ENCODE measurements at places on chromosomes 1 and 21.
A peak's percentile ranks its signal among the peaks of the same experiment; 100 is the strongest.

DNA sequence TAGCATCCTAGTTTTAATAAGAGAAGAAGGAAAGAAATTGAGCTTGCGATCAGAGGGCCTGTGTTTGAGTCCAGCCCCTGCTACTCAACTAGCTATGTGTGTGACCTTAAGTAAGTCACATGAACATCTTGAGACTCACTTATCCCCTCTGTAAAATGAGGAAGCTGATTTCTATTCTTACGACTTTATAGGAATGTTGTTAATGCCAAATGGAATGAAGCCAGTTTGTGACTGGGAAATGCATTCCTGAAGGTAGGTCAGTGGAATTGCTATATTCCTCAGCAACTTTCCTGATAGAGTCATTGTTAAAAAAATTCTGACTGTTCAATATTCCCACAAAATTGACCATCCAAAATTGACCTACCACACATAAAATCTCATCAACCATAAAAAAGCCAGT is 14.9 kb downstream of the FASLG start:
- no peak for DNase-seq

DNA sequence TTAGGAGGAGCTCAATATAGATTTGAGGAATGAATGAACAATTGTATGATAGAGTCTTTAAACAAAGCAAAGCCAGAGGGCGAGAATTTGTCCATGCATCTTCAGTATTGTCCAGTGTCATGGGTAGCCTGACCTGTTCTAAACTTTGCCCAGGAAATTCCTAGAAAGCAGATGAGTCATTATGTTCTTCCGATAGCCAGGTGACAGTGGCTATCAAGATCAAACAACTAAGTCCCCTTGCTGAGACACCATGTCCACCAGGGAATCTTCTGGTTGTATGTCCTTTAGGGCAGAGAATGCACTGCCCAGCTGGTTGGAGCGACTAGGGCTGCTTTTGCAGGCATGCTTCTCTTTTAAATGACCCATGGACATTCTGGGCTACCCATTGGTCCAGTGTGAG is 1.8 kb upstream of the SLC26A9 start:
- no peak for DNase-seq

GRCh38 chr1:6275826-6276782 is 15.2 kb upstream of the GPR153 start:
- DNase-seq = peak; percentile 93

DNA sequence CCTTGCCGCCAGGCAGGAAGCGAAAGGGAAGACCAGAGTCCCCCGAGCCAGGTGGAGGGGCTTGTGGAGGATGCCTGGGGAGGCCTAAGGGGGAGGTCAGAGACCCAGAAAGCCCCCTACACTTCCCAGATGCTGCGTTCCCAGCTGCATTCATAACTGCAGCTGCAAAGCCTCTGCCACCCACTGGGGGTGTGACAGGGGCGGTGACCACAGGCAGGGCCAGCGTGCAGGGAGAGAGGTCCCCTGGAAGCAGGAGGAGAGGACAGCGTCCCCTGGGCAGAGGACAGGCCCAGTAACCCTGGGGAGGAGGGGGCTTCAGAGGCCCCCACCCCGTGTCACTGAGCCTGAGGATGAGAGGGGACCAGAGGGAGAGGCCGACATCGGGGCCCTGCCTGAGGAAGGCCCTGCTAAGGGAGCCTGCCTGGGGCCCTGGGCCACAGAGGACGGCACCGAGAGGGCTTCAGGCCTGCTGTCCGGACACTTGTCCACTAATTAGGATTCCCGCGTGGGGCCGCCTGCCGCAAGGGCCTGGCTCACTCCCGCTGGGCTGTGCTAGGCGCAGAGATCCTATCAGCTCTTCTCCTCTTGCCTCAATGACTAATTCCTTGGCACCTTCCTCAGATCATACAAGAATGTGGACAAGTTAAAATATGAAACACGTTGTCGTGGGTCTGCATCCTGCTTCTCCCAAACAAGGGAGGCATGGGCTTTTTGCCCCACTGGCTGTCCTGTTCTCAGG is 49.1 kb upstream of the CCDC27 start:
- peak; percentile 85 for DNase-seq

DNA sequence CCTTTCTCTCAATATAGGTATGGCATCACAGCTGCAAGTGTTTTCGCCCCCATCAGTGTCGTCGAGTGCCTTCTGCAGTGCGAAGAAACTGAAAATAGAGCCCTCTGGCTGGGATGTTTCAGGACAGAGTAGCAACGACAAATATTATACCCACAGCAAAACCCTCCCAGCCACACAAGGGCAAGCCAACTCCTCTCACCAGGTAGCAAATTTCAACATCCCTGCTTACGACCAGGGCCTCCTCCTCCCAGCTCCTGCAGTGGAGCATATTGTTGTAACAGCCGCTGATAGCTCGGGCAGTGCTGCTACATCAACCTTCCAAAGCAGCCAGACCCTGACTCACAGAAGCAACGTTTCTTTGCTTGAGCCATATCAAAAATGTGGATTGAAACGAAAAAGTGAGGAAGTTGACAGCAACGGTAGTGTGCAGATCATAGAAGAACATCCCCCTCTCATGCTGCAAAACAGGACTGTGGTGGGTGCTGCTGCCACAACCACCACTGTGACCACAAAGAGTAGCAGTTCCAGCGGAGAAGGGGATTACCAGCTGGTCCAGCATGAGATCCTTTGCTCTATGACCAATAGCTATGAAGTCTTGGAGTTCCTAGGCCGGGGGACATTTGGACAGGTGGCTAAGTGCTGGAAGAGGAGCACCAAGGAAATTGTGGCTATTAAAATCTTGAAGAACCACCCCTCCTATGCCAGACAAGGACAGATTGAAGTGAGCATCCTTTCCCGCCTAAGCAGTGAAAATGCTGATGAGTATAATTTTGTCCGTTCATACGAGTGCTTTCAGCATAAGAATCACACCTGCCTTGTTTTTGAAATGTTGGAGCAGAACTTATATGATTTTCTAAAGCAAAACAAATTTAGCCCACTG is 11.5 kb downstream of the HIPK1 start:
- no peak for DNase-seq
